Lower lobe of right lung (tissue), 2 donors: ENCODE measurements at places on chromosomes 12 and 14.
A peak's percentile ranks its signal among the peaks of the same experiment; 100 is the strongest.

- DNase-seq, result no peak
These were observed 8.5 kb downstream of the C1S start for GRCh38 chr12:7068994-7069346.

- DNase-seq, result no peak
These were observed 42.3 kb downstream of the MAGOHB start for GRCh38 chr12:10571141-10571540.

DNA sequence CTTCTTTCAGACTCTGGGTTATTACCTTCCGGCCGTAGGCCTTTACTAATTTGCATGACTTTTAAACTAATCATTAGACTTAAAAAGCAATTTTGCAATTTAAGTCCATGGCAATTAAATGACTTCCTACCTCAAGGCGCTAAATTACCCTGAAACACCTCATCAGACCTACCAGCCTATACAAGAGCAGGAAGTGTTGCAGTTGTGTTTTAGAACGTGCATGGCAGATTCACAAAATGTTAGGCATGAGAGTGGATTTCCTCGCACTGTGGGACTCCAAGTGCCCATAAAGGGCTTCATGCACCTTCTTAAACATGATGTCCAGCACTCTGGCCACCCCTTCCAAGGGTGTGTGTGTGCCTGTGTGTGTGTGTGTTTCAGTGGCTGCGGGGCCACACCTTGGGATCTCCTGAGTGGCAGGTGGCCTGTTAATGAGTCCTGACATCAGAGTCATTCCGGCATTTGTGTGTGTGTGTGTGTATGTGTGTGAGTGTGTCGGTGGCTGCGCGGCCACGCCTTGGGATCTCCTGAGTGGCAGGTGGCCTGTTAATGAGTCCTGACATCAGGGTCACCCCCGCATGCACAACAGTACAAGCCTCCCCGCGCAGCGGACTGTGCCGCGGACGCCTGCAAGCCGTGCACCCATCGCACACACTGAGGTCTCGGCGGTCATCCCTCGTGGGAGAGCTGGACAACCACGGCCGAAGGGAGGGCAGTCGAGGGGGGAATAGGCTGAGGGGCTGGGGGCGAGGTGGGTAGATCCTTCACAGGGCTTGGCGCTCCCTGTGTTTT is 900 bp downstream of the C2CD5 start:
- DNase-seq, result peak; percentile 78

DNA sequence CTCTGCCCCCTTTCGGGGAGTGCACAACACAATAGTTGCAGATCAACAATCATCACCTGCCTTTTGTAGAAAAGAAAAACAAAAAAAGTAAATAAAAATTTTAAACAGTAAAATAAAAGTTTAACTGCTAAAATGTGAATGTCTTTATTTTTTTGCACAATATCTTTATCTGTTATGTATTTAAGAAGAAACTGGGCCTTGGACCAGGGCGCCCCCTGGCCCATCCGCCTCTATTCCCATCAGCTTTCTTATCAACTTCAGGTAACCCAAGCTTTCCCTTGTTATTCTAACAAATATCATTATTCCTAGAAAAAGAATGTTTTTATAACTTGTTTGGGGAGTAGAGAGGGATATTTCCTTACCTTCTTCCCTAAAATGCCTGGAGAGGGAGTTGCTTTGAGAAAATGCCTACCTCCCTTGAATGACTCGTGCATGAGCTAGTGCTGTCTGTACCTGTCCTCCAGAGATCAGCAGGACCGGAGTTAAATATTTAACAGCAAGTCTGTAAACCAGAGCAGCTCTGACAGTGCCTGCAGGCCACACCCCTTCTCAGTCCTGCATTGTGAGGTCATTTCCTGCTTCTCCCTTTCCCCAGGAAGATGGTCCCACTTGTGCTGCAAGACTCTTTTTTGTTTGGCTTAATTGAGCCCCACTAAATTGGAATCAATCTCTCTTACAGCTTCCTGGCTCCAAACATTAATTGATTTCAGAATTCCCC is 192.8 kb upstream of the RGS6 start:
- DNase-seq, result no peak

DNA sequence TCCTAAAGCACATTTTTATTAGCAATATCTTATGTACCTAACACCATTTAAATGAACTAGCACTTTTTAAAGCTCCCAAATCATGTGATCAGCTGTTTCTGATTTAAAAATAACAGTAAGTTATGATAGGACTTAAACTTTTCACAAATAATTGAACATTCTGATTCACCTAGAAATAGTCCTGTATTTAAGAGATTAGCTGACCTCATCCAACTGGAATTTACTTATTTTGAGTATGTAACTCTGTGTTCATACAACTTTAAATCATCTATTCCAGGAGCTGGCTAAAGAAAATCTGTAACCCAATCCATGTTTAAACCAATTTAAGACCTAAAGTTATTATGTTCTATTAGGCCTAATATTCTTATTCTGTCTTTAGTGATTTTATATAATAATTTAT is 184.3 kb downstream of the CCDC91 start:
- no peak for DNase-seq

- no peak for DNase-seq
These were observed 20.5 kb downstream of the IFNG start for GRCh38 chr12:68139001-68139400.

- DNase-seq, result no peak
These were observed 45.6 kb downstream of the LTBP2 start for GRCh38 chr14:74566174-74567141.

DNA sequence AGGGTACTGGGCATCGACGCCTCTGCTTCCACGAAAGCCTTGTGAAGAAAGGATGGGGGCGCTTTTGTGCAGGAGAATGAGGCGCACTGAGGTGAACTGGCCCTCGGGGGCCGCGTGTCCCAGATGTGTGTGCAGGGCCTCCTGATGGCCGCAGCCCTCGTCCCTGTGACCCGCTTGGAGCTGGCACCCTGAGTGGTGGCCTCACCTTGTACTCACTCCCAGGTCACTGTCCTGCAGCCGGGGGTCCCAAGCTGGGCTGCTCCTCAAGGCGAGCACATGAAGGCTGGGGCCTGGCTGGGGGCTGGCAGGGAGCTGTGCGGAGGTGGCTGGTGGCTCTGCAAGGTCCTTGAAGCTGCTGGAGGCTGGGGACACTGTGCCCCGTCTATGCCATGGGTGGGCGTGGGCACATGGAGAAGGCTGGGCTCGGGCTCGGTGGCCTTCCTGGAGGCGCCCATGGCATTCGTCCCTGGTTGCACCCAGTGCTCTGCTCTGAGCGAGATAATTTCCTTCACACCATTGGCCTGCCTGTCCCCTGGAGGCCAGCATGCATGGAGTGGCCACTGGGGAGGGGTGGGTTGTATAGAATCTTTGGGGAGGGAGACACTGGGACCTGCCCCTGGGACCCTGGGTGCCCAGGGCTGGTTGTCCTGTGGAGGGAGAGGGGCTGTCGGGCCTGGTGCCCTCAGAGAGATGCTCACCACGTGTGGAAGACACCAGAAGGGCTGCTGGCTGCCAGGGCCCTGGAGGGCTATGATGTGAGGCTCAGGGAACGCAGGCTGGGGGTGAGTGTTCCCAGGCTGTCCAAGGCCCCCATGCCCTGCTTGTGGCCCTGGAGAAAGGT is 79.3 kb downstream of the TMEM121 start:
- DNase-seq, result no peak

GRCh38 chr12:123897221-123897620 is 75.4 kb downstream of the CCDC92 start:
- DNase-seq, result no peak

DNA sequence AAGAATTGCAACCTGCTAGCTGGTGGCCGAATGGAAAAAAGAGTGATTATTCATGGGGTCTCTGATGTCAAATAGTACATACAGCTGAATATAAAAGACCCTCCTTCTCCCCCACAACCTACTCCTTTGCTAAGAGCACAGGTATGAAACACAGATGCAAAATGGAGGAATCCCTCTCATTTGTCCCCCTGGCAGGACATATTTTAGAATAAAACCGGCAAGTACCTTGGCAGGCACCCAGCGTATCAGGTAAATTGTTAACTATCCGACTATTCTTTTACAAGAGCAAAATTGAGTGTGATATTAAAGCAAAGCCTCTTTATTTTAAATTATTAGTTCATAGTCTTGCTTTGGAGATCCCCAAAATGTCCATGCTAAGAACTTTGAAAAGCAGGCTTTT is 73.7 kb upstream of the USP44 start:
- DNase-seq, result no peak

GRCh38 chr12:85569261-85569660 is 266.9 kb downstream of the RASSF9 start:
- DNase-seq, result no peak

GRCh38 chr12:88399811-88400210 is 180.5 kb downstream of the KITLG start:
- no peak for DNase-seq

- DNase-seq, result no peak
These were observed 59.0 kb upstream of the FAM181A start for GRCh38 chr14:93868165-93868564.

DNA sequence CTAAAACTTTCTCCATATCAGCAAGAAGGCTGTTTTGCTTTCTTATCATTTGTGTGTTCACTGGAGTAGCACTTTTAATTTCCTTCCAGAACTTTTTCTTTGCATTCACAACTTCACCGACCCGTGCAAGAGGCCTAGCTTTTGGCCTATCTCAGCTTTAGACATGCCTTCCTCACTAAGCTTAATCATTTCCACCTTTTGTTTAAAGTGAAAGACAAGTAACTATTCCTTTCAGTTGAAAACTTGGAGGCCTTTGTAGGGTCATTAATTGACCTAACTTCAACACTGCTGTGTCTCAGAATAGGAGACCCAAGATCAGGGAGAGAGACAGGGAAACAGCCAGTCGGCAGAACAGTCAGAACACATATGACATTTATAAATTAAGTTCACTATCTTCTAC is 39.3 kb downstream of the BBS10 start:
- DNase-seq, result no peak

DNA sequence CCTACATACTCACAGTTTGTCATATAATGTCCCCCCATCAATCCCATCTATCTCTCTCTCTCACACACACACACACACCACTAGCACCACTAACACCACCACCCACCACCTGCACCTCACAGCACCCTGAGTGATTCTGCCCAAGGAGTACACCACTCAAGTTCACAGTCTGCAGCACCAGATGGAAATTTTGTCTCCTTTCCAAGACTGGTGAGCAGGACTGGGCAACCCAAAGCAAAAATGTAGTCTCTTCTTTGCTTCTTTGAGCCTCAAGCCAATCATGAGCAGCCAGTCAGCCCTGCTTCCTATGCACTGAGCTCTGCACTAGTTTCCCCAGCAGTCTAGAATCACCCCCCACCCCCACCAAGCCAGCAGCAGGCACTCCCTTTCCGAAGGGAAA is 15.0 kb upstream of the ARMH4 start:
- DNase-seq, result no peak

- peak; percentile 41 for DNase-seq
These were observed 2.9 kb upstream of the CLBA1 start for GRCh38 chr14:104982548-104983230.

DNA sequence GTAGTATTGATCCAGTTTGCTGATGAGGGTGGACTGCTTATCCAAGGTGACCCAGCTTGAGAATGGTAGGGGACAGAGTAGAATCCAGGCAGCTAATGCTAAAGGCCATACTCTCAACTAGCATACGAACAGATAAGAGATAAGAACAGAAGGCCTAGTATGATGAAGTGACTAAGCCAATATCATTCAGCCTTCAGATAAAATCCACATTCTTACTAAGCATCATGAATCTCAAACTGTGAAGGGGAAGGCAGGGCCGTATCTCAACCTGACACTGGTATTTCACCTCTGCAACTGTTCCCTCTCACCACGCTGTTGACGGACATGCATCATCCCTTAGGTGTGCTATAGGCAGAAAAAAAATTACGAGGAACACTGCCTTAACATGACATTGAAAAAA is 8.1 kb upstream of the CKAP4 start:
- DNase-seq, result no peak

DNA sequence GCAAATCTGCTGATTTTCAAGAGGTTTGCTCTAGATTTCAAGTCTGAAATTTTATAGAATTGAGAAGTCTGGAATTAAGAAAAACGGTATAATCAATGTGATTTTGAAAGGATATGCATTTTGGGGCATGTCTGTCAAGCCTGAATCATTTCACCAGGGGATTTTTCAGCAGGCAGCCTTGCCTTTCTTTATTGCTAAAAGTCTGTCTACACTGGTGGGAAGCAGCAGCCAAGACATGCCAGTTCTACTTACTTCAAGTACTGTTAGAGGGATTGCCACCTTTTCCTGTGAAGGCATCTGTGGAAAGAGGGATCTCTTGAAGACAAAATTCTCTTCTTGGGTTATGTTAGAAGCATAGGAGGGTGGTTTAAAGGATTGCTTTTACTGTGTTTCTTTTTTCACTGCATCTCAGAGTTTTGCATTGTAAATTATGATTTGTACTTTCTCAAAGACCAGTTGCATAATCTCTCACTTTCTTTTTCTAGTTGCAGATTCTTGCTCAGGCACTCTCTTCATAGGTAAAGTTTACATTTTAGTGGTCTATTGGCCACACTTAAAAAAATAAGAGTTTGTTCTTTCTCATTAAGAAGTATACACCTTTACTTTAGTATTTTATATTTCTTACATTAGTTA is 837.0 kb downstream of the GALC start:
- DNase-seq, result no peak

- no peak for DNase-seq
These were observed 122.4 kb upstream of the AMIGO2 start for GRCh38 chr12:47202176-47202575.

DNA sequence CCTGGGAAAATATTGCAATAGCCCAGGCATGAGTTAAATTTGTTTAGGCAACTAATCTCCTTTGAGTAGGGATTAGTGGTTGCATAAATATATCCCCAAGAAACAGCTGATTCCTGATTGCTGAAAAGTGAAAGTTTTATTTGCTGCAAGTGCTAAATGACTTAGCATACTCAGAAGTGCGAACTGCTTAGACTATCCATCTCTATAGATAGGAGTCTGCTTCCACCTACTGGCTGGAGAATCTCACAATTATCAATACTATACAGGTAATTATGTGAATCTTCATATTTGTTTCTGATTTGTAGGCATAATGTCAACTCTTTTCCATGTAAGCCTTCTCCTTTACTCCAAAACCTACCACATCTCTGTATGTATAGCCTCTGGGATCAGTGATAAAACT is 12.0 kb upstream of the SLCO1B3 start:
- no peak for DNase-seq

DNA sequence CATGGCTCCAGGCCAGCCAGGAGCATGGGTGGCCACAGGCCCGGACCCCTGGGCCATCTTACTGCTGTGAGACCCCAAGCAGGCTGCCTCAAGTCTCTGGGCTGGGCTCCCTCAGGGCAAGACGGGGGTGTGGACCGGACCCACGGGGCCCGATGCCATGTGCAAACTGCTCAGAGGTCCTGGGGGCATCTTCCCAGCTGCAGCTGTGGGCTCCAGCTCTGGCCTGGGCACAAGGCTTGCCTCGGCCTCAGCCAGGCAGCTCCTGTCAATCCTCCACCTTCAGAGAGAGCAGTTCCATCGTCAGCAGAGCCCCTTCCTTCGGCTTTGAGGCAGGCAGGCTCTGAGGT is 12.4 kb upstream of the GPR132 start:
- peak; percentile 37 for DNase-seq

DNA sequence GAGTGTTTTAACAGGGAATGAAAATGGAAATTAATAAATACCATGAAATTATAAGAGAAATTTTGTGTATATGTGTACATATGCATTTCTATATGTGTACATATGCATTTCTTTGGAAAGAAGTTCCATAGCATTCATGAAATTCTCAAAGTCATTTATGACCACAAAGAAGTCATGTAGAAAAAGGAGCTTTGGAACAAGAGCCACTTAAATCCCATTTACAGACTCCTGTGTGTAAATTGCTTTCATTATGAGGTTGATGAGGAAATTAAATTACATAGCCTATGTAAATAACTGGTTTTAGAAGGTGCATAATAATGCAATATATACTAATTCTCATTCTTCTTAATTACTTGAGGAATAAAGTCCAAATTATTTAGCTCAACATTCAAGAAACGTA is 450.5 kb upstream of the SYT1 start:
- DNase-seq, result no peak
